ENCODE measurements at places on chromosomes 1 and 21. TPM values are rescaled to one million over a fixed set of nuclear protein-coding genes. Genes with fewer than 3 reads are reported as not detected.

The CCDC190 gene
- polyA plus RNA-seq = not detected

The PPFIA4 gene
- 0.23 TPM for polyA plus RNA-seq

The IGSF9 gene
- polyA plus RNA-seq = not detected

The HLX gene
- not detected for polyA plus RNA-seq

The PTCH2 gene
- 0.76 TPM for polyA plus RNA-seq

The VASH2 gene
- 1.6 TPM for polyA plus RNA-seq

The CRNN gene
- polyA plus RNA-seq = not detected

The ADSS2 gene
- 20.6 TPM for polyA plus RNA-seq

The DVL1 gene
- 1.1 TPM for polyA plus RNA-seq

Data from Purkinje cell (primary cell).